ENCODE measurements at places on chromosomes 4 and X.

DNA sequence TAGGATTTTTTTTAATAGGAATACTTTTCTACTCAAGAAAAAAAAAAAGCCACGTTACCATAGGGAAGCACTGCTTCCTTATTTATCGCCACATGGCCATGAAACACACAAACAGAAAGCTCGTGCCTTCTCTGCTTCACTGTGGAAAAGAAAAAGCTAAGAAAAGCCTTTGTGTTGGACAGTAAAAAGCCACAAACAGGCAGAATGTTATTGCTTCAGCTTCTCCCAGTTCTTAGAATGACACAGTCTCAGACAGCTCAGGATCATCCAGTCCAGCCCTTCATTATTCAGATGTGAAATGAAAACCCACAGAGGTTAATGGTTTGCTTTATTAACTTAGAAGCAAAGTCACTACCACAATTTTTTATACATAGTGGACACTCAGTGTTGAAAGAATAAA, 181.6 kb upstream of the NOCT start:
- no peak for DNase-seq

GRCh38 chr4:157896726-157897125, 276.1 kb downstream of the GASK1B start:
- DNase-seq = no peak

- DNase-seq = no peak
Measured at GRCh38 chr4:172601195-172601594, 567.4 kb upstream of the GALNT7 start.

GRCh38 chr4:101019941-101020401, 327.4 kb downstream of the PPP3CA start:
- no peak for DNase-seq

- DNase-seq = no peak
Measured at GRCh38 chrX:150983521-150984168, 510 bp downstream of the HMGB3 start.

DNA sequence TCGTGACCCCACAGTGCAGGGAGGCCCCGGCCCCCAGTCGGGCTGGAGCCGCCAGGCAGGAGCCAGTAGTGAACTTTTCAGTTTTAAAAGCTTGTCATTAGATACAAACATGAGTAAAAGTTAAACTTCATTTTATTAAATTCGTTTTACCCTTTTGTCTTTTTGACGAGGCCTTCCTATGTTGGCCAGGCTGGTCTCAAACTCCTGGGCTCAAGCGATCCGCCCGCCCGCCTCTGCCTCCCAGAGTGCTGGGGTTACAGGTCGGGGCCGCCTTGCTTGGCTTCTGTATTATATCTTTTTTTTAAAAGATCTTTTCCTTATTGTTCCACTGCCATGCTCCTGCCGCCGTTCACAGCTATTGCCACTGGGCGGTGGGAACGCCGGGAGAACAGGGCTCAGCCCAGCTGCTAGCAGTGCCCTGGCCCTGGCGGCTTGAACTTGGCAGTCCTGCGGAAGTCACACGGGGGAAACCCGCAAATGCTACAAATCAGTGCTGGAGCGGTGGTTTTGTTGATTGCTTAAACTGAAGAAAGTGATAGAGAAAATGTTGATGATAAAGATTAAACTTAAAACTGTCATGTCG, 968 bp upstream of the NELFA start:
- DNase-seq = no peak

DNA sequence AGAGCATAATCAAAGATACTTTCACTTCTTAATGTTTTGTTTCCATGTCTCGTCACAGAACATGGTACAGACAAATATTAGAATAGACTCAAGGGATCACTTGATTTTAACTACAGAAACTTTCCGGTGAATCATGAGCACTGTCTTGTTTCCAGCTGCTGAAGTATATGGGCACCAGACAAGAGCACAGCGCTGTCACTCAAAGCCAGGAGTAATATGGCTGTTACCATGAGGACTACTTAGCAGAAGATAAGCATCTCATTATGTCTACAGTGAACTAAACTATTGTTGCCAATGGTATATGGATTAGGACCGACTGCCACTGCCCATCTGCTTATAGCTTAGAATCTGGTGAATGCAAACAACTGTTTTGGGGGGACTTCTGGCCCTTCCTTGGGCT, 34.3 kb downstream of the MECP2 start:
- DNase-seq = no peak

DNA sequence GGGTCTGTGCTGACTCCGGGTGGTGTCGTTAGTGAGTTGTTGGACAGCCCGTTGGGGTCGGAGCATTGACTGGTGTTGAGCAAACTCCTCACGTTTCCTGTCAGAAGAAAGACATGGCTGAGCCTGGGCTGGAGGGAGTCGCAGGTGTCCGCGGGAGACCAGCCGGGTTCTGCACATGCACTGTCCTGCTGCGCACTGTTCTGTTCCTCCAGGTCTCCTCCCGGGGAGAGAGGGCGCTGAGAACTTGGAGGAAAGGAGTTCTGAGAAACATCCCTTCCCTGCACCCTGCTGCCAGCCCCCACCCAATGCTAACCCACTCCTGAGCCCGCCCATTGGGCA, 1.1 kb downstream of the ZNF141 start:
- DNase-seq = no peak

Measured in stimulated activated CD4-positive, alpha-beta T cell treated with anti-CD3 and anti-CD28 coated beads, Interleukin-12 subunit alpha, Interleukin-12 subunit beta, amount 100 ng/mL, for 24 hours (primary cell).